Stimulated activated CD4-positive, alpha-beta T cell treated with anti-CD3 and anti-CD28 coated beads, Interleukin-1b, Interleukin-23, amount 100 ng/mL, for 1 hour (primary cell): ENCODE measurements at places on chromosomes 6 and 20.

- DNase-seq, result no peak
Measured at GRCh38 chr6:43807228-43808061, 37.4 kb downstream of the VEGFA start.

DNA sequence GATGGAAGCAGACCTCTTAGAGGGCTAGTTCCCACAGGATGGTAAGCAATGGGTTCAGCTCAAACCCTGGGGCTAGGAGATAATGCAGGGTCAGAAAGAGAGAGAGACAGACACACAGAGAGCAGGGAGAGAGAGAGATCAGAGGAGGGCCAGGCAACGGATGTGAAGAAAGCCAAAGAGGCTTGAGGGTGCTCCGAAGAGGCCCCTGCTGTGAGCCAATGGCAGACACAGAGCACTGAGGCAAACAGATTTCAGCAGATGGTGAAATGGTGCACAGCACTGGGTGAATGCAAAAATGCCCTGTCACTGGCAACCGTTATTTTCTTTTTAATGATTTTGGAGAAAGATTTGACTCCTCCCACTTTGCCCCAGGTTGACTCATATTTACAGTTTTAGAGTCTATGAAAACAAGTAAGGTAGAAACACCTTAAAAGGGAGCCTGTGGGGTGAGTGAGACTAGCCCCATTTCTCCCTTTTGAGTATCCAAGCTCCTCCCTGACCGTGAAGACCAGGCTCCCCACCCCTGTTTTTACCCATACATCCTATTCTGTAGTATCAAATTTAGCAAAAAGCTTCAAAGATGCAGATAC is 840 bp downstream of the DEFB132 start:
- DNase-seq, result no peak

DNA sequence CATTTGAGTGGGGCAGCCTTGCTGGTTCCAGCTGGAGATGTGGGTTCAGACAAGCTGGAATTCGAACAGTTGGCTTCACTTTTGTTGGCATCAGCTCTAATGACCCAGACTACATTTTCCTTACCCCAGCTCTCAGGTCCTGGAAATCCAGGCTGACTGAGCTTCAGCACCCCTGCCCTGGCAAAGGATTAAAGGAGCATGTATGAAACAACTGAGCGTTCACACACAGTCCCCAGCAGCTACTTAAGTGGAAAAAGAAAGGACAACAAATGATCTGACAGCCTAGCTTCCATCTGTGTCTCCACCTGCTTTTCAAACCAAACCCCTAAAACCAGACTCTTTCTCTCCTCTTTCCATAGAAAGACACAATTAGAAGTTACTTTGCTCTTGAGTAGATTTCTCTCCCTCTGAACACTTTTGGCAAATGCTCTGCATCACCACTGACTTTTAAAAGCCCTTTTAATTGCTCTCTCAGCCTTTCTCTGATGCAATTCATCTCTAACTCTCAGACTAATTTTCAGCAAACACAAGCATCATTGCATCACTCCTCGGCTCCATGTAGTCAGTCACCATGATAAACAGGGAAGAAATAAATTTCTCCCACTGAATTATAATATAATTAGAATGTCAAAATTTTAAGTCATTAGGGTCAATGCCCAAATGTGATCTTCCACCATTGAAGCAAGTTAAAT is 28.1 kb downstream of the ROS1 start:
- no peak for DNase-seq

GRCh38 chr20:63032861-63033793 is 26.4 kb upstream of the BHLHE23 start:
- DNase-seq, result no peak

DNA sequence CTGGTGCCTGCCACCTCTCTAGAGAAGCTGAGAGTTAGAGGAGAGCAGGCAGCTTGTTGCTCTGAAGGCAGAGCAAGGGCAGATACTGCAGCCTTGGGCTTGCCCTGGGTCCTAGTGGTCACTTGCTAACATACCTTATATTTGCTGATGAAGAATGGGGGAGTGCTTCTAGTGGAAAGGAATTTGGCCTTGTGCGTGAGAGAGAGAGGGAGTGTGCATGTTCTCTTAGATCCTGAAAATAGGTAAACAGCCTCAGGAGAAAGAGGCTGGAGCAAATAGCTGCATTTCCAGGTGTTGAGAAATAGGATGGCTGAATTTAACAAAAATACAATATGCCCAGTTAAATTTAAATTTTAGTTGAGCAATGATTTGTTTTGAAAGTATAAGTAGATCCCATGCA is 724.5 kb upstream of the FLRT3 start:
- DNase-seq, result no peak
